Non-pigmented ciliary epithelial cell (primary cell): ENCODE measurements at places on chromosomes 1 and 21.

GRCh38 chr1:172251486-172251885, 169.0 kb upstream of the C1orf105 start:
- no peak for DNase-seq

DNA sequence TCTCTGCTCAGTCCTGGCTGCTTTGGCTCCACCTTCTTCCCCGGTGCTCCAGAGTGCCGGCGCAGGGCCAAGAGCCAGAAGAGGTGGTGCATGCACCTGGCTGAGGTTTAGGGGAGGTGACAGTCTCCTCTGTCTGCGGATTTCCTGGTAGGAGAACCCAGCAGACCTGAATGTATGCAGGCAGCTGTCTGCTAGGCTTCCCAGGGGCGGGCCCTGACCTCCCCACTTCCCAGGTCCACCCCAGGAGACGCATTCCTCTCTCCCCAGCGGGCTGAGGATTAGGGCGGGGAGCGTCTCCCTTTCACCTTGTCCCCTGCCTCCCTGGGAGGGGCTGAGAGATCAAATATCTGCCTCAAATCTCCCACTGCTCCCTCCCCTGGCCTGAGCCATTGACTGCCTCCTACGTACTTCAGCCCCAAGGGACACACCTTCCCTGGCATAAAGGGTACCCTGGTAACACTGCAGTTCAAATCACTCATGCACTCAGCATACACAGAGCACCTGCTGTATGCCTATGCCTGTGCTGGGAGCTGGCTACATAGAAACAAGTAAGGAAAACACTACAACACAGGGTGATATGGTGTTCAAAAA, 27.5 kb downstream of the DMBX1 start:
- no peak for DNase-seq

- DNase-seq: no peak
Observed at GRCh38 chr1:48547561-48548220, 75.7 kb upstream of the SPATA6 start.

- no peak for DNase-seq
Observed at GRCh38 chr1:6163973-6164617, 16.0 kb downstream of the CHD5 start.
